Stimulated activated CD8-positive, alpha-beta memory T cell treated with anti-CD3 and anti-CD28 coated beads, Interleukin-4, amount 100 ng/mL, for 1 hour (primary cell): ENCODE measurements at places on chromosomes 5 and 9.

DNA sequence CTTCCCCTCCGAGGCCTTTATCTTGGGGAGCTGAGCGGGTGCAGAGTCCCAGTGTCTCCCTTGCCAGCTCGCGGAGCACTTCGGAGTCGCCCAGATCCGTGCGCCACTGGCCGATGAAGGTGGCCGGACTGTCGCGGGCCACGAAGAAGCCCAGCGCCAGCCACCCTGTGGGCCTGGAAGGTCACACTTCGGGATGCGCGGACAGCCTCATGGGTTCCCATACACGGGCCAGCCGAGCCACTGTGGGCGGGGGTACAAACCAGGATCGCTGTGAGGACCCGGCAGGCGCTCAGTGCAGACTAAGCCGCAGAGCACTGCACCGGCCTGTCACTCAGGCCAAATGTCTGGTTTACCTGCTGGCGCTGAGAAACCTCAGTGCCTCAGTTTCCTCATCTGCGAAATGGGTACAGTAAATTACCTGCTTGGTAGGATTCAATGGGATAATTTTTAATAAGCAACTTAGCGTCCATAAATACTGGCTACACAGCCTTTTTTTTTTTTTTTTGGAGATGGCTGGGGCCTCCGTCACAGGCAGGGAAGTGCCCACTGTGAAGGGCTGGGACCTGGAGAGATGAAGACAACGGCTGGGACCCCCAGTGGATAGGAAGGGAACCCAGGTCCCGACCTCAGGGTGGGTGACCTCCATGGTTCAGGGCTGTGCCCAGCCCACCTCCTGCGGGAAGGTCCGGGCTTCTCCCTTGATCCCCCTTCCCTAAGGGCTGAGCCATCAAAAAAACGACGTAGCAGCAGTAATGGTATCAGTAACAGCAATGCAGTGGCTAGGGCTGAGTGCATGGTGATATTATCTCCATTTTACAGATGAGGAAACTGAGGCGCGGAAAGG is 38.7 kb upstream of the CTSV start:
- DNase-seq: no peak

GRCh38 chr9:132509928-132510874 is 72.2 kb upstream of the BARHL1 start:
- no peak for DNase-seq

- no peak for DNase-seq
Observed at GRCh38 chr5:56819060-56819881, 3.9 kb downstream of the MAP3K1 start.

GRCh38 chr9:87816036-87816435 is 66.6 kb upstream of the SPATA31E1 start:
- DNase-seq: no peak

GRCh38 chr9:83242066-83242465 is 179.1 kb upstream of the RASEF start:
- no peak for DNase-seq

- DNase-seq: no peak
Observed at GRCh38 chr5:169970339-169970738, 10.0 kb downstream of the INSYN2B start.

DNA sequence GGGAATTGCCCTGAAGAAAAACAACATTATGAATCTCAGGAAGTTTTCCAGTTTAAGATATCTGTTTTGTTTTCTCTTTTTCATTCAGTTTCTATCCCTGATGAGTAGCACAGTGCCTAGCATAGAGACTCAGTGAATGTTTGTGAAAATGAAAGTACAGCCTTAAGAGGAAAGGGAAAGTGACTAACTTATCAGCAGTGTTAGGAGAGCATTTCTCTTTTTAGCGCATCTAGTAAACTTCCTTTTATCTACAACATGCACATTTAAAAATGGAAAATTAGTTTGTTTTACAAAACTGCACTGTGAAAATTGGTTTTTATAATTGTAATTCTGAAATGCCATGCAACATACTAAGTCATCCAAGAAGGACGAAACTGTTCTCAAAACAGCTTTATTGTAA is 110.8 kb downstream of the SMARCA2 start:
- DNase-seq: no peak

- DNase-seq: no peak
Observed at GRCh38 chr9:8309258-8309657, 509.7 kb upstream of the DMAC1 start.

DNA sequence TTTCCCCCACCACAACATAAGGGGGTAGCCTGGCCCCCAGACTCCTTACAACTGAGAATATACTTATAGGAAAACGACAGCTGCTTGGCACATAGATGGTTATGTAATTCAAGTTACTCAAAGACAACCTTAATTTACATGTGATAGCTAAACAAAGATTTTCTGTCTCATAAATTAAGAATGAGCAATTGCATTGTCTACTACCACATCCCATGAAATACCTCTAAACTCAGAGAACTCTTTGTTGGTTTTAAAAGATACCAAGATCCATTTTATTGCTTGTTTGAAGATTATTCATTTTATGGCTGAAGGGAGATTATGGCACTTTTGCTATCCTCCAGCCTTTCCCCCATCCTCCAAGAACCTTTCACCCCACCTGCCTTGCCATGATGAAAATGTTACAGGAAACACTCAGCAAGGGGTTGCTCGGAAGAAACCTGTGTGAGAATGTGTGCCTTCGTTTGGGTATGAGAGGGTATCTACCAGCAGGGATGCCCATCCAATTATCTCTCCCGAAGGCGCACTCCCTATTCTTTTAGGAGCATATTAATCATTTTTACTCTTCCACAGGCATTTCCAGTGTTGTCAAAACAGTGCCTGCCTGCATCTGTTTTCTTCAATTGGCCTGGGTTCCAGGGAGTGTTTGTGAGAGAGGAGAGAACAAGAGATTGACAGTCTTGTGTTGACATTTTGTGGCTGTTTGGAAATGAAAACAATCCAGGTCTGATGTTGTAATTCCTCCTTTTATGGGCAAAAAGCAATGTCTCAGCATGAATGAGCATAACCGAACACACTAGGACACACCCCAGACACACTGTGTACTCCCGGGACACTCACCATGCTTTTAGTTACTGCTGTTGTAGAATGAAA is 208.0 kb upstream of the ANKRD55 start:
- no peak for DNase-seq

DNA sequence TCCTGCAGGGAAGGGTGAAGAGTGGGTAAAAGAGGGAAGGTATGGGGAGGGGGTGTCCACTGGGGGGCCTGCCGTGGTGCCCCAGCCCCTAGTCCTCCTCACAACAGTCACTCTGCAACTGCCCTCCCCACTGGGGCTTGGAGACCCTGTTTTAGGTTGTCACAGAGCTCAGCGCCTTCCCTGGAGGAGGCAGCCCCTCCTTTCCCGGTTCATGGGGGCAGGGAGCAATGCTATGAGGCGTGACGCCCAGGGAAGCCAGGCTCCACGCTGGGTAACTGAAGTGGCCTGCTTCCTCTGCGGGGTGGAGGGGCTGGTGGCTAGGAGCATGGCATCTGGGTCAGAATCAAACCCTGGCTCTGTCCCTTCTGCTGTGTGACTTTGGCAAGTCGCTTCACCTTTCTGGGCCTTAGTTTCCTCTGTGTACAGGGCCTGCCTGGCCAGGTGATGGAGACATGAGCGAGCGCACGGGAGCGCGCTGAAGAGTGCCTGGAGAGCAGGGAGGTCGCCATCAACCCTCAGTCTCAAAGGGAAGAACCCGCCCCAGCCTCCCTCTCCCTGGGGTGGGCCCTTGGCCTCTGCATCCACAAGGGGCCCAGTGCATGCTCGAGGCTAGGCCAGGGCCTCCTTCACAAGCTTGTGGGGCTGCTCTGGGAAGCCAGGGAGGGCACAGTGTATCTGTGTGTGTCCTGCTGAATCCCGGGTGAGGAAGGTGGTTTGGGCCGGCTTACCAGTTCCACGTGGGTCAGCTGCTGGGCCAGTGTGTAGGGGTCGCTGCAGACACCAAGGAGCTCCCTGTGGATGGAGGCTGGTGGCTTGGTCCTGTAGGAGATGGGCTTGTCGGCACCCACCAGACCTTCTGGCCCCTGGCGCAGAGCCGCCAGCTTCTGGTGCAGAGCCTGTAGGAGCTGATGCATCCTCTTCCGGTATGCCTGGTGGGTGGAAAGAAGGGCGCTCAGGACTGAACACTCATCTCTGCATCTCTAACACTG is 56.4 kb upstream of the RNF130 start:
- DNase-seq: no peak
